AG04449 (cell line): ENCODE measurements at places on chromosomes 4 and X.

DNA sequence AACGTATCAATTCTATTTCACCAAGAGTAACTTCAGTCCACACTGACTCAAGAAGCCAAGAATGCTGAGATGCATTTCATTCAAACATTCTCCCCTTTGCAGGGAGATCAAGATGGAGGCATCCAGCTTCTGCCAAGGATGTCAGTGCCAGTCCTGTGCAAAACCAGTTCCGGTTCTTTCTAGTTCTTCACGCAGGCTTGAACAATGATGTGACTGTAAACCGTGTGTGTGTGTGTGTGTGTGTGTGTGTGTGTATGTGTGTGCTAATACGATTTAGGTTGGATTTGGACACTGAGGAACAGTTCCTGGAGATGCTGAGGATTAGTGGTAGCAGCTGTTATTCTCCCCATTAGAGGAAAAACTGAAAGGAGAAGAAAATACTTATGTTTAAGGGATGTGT, at the start of gene REELD1:
Gene REELD1 (plus strand): TSS at position 301 of the 400 bp plus-strand sequence. CDS start 2,415 bp downstream, outside the sequence.
- no peak for DNase-seq

GRCh38 chr4:184313058-184313581, 95.4 kb upstream of the ENPP6 start:
- DNase-seq: no peak

- no peak for DNase-seq
These were observed 84.5 kb upstream of the UXT start for GRCh38 chrX:47743504-47743903.

- DNase-seq: no peak
These were observed 201.3 kb upstream of the CTSO start for GRCh38 chr4:156154978-156155377.

DNA sequence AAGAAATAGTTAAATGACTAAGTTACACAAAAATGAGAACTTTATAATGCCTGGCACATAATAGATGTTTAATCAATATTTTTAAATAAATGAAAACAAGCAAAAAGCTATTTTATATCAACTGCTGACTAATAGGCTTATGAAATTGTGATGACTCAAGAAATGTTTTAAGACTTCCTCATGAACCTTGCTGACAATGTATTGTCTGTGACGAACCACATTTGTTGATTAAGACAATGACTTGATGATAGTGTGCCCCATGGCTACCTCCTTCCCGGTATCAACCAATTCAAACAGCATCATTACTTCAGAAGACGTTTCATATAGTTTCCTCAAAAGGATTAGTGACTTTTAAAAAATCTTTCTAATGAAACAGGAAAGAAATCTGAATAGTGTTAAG, 7.9 kb downstream of the CXCL6 start:
- no peak for DNase-seq
